ENCODE measurements at places on chromosomes 11 and 22. TPM values are rescaled to one million over a fixed set of nuclear protein-coding genes. Genes with fewer than 3 reads are reported as not detected.

DNA sequence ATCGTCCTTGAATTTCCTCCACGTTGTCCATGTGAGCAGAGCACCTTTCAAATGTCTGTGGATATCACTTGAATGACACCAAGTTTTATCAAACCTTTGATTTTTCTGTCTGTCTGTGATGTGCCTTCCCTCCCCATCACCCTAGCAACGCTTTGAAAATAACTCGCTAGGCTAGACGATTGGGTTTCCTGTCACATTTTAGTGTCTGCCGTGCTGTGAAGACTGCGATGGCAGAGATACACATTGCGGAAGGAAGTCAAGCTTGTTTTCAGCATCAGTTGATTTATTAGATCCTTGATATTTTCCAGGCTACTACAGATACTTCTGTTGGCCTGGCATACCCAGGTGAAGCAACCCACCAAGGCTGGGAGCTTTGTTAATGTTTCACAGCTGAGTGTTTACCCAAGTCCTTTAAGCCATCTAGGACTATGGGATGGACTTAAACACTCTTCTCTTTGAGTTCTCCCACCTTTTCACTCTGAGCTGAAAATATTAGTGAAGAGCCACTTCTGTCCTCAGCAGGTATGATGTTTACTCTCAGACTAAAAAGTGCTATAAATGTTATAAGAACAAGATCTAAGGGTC is 93.6 kb upstream of the CD44 start:
- no peak for DNase-seq

Gene ARHGAP32
- 95.5 TPM for total RNA-seq

Gene CALCA
- total RNA-seq, result not detected

Gene APOA5
- not detected for total RNA-seq

All from mucosa of descending colon (tissue), 3 donors.